ENCODE measurements at places on chromosomes 4 and X.

DNA sequence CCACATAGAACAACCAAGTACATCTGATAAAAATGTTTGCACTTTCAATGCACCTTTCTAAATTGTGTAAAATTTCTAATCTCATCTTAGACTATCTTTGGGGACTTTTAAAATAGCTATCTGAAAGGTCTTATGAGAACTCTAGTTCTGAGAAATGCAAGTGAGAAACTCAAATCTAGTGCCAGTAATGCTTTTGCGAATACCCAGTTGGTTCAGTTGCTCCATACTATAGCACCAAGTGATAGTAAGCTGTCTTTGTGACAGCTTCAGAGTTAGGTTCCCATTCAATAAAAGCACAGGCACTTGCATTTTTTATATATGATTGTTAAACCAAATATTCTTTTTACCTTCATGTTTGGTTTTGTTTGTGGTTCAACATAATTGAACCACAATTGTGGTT, 4.5 kb upstream of the ITM2A start:
- DNase-seq, result no peak

- no peak for DNase-seq
Measured at GRCh38 chr4:113317523-113317922, 268.1 kb downstream of the ANK2 start.

- DNase-seq, result no peak
Measured at GRCh38 chr4:16225167-16225862, 956 bp downstream of the TAPT1 start.

- no peak for DNase-seq
Measured at GRCh38 chr4:143773998-143774895, 73.8 kb upstream of the FREM3 start.

- no peak for DNase-seq
Measured at GRCh38 chr4:74934888-74935287, 2.0 kb downstream of the PARM1 start.

- no peak for DNase-seq
Measured at GRCh38 chr4:53050361-53050774, 188.3 kb downstream of the RASL11B start.

DNA sequence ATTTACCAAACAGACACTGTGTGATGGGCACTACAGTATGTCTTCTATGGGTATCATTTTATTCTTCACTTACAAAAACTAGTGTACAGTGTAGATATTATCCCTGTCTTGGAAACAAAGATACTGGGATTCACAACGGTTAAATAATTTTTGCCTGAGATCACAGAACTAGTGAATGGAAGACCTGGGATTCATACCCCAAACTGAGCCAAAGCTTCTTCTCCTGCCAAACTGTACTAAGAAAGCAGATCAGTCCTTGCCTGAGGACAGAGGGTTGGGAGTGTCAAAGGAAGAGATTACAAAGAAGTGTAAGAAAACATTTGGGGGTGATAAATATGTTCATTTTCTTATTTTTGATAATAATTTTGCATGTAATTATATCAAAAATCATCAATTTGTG, 43.1 kb downstream of the PPA2 start:
- DNase-seq, result no peak

DNA sequence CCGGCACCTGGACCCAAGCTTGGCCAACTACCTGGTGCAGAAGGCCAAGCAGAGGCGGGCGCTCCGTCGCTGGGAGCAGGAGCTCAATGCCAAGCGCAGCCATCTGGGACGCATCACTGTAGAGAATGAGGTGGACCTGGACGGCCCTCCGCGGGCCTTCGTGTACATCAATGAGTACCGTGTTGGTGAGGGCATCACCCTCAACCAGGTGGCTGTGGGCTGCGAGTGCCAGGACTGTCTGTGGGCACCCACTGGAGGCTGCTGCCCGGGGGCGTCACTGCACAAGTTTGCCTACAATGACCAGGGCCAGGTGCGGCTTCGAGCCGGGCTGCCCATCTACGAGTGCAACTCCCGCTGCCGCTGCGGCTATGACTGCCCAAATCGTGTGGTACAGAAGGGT, 3.7 kb downstream of the SUV39H1 start:
- DNase-seq, result no peak

GRCh38 chrX:144219035-144219434, 335.2 kb downstream of the UBE2NL start:
- DNase-seq, result no peak

DNA sequence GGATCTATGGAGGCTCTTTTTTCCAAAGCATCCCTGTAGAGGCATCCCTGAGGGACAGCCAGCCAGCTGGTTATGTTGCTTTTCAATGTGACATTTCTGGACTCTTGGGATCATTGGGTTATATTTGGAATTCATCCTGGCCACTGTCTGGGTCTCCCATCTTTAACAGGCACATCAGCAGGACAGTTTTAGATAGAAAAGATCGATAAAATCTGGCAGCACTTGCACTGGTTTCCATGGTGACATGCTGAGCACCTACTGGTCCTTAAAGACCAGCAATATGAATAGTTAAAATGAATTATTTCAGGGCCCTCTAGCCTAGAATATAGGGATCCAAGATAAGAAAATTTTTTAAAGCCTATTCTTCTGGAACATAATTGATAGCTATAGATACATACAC, 151.6 kb downstream of the KDR start:
- no peak for DNase-seq

GRCh38 chr4:147785129-147785528, 53.2 kb downstream of the ARHGAP10 start:
- DNase-seq, result no peak

DNA sequence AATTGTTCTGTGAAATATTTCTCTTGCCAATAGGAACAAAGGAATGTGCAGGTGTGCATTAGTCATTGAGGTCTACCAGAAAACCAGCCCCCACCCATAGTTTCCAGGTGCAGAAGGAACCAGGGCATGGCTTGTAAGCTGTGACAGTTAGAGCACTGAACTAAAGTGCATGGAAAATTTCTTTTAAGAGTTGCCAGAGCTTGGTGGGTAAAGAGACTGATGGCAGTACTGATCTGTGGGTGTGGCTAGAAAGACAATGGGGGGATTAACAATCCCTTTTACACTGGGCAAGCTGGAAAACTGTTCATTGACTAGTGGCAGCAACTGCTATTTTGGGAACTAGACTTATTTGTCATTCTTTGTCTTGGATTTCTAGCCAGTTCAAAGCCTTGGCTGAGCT, 326.9 kb downstream of the PCDH19 start:
- no peak for DNase-seq

DNA sequence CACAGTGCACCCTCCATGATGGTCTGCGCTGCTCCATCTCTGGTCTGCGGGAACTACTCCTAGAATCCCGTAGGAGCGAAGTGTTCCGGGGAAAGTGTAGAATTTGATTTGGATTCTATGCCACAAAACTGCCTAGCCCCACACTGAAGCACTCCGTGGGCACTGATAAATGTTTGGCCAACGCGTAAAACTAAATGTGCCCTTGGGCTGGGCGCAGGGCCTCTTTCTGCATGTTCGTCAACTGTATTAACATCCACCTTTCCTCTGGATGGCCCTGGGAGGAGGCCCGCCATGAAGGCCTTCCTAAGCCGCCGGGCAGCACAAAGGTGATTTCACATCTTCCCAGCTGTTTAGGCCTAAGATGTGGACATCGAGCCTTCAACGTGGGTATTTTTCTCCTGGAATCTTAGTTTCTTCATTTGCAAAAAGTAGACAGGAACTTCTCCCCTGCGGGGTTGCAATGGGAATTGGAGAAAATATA, 2.6 kb downstream of the MSX1 start:
- DNase-seq, result no peak

- no peak for DNase-seq
Measured at GRCh38 chr4:76533314-76533713, 98.3 kb downstream of the SHROOM3 start.

GRCh38 chr4:108359130-108359985, 190.6 kb upstream of the LEF1 start:
- DNase-seq, result no peak

DNA sequence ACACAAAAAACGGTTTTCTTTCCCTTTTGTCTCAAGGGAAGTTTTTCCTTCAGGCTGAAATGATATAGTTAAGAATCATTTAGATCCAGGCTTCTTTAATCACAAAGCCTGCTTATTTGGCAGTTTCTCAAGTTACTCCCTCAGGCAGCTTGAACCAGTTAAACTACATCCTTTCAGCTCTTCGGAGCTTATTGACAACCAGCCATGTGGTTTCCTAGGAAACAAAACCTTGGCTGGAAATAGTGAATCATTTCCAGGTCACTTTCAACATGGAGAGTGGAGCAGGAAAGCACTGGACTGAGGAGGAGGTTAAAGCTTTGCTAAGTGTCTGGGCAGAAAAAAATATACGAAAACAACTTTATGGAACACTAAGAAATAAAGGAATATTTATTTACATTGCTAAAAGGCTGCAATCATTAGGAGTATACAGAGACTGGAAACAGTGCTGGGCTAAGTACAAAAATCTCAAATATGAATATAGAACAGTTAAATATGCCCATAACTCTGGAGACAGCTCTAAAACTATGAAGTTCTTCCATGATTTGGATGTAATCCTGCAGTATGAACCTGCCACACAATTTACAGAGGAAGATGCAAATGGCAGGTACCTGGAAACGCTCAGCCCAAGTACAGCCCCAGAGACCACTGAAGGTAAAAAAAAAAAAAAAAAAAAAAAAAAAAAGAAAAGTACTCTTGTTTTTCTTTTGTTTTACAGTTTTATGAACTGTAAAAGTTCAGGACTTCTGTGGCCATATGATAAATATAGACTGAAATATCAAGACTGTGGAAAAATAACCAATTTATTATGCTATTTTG, 23.2 kb upstream of the AASDH start:
- DNase-seq, result peak; percentile 71

- DNase-seq, result no peak
Measured at GRCh38 chr4:36747277-36748129, 466.1 kb downstream of the DTHD1 start.
